ENCODE measurements at places on chromosomes 11 and 22. TPM values are rescaled to one million over a fixed set of nuclear protein-coding genes. Genes with fewer than 3 reads are reported as not detected.
A peak's percentile ranks its signal among the peaks of the same experiment; 100 is the strongest.

The CNGA4 gene
- 0.52 TPM for total RNA-seq

The OR2AG1 gene
- not detected for total RNA-seq

The NNMT gene
- total RNA-seq, result not detected

The COMT gene
- total RNA-seq, result 39.7 TPM

The GGT5 gene
- 0.14 TPM for total RNA-seq

The CHRDL2 gene
- not detected for total RNA-seq

- peak; percentile 43 for DNase-seq
Measured at GRCh38 chr11:120335556-120335907, 681 bp upstream of the ARHGEF12 start.

DNA sequence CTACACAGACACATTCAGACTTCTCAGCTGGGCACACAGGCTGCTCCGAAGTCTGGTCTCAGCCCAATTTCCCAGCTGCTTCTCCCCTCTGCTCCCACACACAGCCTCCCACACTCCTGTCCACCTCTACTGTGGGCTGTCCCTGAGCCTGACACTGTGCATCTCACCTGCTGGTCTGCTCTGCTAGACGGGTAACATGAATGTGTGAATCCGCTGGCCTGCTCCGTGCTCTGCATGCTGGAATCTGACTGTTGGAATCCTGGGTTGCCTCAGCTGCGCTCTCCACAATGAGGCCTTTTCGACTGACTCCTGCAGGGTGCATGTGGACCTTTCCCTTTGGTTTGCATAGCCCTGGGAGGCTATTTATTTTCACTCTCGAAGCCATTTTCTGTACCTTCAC lies 489.5 kb upstream of the B3GAT1 start:
- no peak for DNase-seq

DNA sequence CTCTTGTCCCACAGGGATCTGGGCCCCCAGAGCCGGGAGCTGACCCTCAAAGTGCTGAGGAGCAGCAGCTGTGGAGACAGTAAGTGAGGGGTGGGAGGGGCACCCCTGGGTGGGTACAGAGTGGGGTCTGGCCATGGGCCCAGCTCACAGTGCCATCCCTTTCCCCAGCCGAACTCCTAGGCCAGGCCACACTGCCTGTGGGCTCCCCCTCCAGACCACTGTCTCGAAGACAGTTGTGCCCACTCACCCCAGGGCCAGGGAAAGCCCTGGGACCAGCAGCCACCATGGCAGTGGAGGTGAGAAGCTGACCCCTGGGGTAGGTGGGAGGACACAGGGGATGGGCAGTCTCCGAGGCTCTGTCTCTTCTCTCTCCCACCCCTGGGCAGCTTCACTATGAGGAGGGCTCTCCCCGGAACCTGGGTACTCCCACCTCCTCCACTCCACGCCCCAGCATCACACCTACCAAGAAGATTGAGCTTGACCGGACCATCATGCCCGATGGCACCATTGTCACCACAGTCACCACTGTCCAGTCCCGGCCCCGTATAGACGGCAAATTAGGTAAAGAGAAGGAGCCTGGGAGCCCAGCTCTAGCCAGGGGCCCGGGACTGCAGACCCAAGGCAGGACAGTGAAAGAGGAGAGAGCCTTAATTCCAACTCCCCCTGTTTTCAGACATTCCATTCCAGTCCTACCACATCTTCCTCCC lies 5.3 kb downstream of the C2CD2L start:
- no peak for DNase-seq

GRCh38 chr11:91792779-91793262 lies 431.8 kb upstream of the FAT3 start:
- no peak for DNase-seq

- DNase-seq, result no peak
Measured at GRCh38 chr11:131652231-131652630, 281.8 kb downstream of the NTM start.

- peak; percentile 82 for DNase-seq
Measured at GRCh38 chr11:64742889-64743590, 902 bp downstream of the RASGRP2 start.

GRCh38 chr22:35540595-35541253 lies at the start of gene RASD2:
RASD2 (plus strand) TSS chr22:35540831; CDS start chr22:35546810, 5,979 bp downstream.
- no peak for DNase-seq
